NCI-H2029 treated with DMSO at 0.1 percent for 48 hours (cell line): ENCODE measurements at places on chromosomes 6 and 20.

GRCh38 chr6:161418463-161418945 is 144.6 kb upstream of the AGPAT4 start:
- DNase-seq, result peak; percentile 12

- DNase-seq, result no peak
Measured at GRCh38 chr20:19932170-19932667, 84.9 kb upstream of the NAA20 start.

- DNase-seq, result no peak
Measured at GRCh38 chr6:34381081-34381480, 11.4 kb downstream of the NUDT3 start.

DNA sequence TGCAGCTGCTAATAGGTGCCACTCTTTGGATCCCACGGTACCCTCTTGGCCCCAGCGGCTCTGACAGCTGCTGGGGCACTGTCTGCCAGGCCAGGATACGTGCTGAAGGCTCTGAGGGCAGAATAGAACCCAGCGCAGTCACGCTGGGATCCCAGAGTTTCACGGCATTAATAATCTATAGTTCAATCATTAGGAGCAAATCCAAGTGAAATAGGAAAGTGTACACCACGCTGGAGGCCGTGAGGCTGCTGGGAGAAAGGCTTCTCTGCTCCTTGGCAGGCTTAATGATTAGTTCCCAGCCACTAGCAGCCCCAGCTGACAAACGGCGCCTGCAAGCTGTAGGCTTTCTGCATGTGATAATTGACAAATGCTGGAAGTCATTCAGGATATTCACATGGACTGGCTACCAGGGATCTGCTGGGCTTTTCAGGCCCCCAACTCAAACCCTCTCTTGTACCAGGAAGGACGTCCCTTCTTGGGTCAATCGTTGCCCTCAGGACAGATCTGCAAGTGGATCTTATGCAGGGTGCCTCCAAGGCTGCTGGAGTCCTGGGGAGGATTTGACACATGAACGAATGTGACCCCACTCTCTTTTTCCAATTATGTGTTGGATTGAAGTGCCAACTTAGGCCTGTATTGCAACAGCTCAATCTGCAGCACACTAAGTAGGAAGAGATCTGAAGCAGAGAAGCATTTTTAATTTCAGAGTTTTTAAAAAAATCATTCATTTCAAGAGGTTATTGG is 50.1 kb upstream of the INSM1 start:
- no peak for DNase-seq

DNA sequence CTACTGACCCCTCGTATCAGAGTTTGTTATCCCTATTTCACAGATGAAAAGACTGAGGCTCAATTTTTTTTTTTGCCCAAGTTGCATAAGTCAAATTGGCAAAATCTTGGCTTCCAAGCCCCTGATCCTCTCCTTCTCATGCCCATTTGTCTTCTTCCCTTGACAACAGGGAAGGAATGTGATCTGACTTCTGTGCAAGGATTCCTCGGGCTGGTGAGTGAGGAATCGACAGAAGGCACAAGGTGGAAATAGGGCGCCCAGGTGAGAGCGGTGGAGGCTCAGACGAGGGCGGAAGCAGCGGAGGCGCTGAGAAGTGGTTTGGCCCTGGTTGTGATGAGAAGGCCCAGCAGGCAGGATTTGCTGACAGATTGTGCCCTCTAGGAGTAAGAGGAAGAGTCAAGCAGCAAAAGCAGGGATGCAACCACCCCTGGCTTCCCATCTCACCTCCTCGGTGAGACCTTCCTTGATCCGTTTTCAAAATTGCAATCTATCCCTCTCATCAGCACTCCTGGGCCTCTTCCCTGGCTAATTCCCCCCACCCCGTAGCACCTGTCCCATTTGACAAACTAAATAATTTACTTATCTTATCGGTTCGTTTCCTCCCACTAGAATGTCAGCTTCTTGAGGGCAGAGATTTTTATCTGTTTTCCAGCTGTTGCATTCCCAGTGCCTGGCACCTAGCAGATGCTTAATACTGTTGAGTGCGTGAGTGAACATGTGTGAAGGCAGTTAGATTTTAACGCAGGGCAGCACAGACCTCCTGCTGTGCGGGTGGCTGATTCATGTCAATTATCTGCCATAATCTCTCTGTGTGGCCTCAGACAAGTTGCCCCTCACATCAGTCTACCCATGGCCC is 3.7 kb upstream of the SIRPA start:
- no peak for DNase-seq

DNA sequence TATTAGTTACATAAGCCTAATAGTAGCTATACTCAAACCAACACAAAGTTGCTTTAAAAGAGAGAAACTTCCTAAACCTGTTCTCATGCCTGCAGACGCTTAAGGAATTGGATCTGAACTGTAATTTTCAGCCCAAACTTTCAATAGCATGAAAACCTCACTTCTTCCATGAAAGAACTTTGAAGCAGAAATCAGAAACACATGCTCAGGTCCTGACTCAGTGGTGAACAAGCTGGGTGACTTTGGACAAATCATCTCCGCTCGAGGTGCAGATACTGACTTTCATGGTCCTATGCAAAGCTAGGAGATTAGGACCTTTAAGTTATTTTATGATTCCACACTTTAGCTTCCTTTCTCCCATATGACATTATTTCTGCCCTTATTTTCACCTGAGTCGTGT is 36.5 kb downstream of the NOX3 start:
- no peak for DNase-seq

- no peak for DNase-seq
Measured at GRCh38 chr20:1333462-1334369, 4.8 kb upstream of the SDCBP2 start.

GRCh38 chr6:6597682-6598081 is 9.2 kb downstream of the LY86 start:
- DNase-seq, result no peak

- DNase-seq, result no peak
Measured at GRCh38 chr20:48916699-48917098, 4.8 kb upstream of the ARFGEF2 start.

- no peak for DNase-seq
Measured at GRCh38 chr6:133807501-133807900, 81.4 kb upstream of the TCF21 start.

DNA sequence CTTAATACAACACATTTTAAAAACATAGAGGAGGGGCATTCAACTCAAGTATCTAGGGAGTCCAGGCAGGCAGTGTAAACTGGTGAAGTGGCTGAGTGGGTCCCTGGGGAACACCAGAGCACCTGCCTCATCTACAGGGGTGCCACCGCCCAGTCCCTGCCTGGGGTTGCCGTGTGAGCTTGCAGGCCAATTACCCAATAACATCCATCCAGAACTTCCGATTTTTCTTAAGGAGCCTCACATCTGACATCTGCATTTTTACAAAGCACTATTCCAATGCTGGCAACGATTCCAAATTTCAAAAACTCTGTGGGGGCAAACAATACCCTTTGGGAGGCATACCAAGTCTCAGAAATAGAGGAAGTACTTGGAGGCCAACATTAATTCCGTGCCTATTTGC is 288.4 kb upstream of the TSHZ2 start:
- no peak for DNase-seq

DNA sequence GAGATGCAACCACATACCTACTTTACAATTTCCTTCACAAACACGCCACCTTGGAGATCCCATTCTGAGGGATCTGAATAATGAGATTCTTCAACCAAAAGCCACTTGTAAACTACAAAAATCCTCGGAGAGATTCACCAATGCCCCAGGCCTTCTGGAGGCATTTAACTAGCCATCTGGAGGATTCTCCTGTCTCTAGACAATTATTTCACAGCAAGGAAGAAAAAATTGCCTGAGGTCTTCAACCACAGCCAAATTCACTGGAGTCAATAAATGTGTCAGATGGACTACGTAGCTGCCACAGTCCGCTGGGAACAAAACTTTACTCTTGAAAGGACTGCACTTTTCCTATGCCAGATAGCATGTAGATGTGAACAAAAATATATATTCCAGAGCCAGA is 19.0 kb upstream of the DCDC2 start:
- no peak for DNase-seq

DNA sequence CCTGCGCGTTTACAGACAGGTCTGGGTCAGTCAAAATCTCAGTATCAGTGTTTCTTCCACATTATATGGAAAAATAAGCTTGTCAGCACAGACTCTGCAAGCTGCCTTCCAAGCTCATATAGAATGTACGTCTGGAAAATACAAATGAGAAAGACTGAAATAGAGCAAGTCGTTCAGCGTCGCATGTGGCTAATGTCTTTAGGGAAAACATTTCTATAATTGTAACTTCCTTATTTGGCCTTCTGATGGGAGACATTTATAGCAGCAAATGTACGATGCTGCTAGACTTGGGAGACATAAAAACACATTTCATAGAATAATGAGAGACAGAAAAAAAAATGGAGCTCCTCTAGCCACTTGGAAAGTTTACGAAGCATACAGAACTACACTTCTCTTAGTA is 122.2 kb downstream of the KIF16B start:
- no peak for DNase-seq

DNA sequence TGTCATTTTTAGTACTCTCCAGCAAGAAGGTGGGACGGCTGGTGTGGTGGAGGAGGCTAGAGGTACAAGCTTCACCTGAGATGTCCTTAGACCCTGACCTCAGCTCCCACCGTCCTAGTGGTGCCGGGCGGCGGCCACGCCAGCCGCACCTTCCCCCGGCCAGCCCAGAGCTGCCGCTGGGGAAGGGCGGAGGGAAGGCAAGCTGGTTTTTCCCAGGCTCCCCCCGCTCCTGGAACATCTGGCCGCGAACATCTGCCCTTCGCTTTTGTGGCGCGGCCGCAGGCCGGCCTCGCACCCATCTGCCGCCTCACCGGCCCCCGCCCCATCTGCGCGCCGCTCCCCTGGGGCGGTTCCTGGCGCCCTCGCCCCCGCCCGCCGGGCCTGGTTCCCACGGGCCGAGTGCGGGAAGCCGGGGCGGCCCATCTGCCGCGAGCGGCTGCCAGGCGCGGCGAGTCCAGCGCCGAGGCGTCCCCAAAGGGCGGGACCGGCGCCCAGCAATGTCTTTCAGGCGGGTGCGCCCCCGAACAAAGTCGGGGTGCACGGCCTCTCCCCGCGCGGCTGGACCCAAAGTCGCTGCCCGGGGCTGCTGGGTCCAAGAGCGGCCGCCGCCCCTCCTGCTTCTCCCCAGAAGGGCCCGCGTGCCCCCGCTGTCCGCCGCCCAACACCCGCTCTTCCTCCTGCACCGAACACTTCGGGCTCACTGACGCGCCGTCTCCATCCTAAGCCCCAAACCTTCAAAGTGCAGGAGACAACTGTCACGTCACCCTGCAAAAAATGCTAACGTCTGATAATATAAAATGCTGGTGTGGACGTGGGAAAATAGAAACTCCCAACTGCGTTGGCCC is 17.3 kb upstream of the ID1 start:
- DNase-seq, result no peak

DNA sequence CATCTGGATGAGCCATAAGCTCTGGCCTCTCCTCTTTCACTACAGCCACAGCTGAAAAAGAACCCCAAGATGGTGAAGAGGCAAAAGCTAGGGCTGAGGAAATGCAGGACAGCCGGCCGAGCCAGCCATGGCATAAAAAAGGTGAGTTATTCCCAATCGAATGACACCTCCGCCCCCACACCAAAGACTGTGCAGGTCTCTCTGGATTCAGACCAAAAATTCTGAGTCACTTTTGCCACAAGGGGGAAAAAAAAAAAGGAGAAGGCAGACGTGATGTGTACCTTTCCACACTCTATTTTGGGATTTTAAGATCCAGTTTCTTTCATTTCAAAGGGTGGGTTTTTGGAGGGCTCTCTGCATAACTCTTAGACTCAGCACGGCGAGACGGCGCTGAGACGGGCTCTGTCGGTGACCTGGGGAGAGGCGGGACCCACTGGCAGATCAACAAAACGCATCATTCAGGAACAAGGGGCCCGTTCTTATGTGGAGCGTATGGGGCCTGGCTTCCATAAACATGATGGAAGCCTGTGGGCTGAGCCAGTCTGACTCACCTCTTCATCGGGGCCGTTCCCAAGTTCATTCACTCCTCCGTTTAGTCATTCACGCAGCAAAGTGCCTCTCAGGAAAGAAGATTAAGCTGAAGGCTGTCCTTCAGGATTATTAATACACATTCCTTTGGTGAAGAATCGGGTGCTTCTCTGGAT is 54.8 kb downstream of the NFATC2 start:
- no peak for DNase-seq

DNA sequence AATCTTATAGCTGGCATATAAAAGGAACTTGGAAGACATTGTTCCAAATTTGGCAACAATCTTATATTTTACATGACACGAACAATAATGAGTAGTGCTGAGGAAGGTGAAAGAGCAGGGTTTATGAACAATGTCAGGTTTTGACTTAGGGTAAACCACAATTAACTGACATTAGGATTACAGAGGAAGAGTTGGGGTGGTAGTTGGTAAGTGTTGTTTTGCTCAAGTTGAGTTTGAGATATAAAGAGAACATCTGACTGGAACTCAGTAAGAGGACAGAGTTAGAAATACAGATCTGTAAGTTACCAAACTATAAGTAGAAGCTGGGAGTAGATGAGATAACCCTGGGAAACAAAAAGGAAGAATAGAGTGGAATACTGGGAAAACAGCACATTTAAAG is 15.1 kb downstream of the RTN4IP1 start:
- DNase-seq, result no peak

GRCh38 chr6:20317430-20317829 is 84.2 kb upstream of the E2F3 start:
- DNase-seq, result no peak

- DNase-seq, result no peak
Measured at GRCh38 chr6:2632368-2632767, 118.4 kb downstream of the MYLK4 start.

DNA sequence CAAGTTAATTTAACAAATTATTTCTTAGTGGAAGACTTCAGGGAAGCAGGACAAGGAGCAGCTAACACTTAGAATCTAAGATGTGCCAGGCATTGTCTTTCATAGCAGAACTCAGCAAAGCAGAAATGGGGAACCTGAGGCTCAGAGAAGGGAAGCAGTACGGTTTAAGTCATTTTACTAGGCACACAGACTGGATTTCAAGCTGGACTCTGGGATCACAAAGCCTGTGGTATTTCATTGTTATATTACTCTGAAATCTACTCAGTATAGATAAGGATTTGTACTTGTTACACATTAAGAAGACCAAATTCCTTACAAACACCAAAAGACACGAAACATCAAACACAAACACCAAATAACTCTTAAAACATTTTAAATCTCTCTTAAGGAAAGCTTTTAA is 199.6 kb downstream of the ISM1 start:
- no peak for DNase-seq

- no peak for DNase-seq
Measured at GRCh38 chr6:134146268-134147033, 94.0 kb upstream of the SLC2A12 start.

GRCh38 chr6:11288065-11288464 is 55.6 kb upstream of the NEDD9 start:
- DNase-seq, result peak; percentile 80

GRCh38 chr20:35311822-35312221 is 19.6 kb upstream of the FAM83C start:
- no peak for DNase-seq

DNA sequence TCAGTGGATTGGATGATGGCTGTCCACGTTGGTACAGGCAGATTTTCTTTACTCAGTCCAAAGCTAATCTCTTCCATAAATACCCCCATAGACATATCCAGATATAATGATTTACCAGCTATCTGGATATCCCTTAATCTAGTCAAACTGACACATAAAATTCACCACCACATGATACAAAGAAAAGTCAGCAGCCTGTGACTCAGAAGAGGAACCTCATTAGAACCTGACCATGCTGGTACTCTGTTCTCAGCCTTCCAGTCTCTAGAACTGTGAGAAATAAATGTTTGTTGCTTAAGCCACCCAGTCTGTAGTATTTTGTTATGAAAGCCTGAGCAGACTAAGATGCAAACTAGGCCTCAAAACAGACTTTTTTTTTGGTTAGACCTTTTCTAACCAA is 431.3 kb upstream of the RNF217 start:
- no peak for DNase-seq
